ENCODE measurements at places on chromosomes 1 and 21.

GRCh38 chr1:69569175-69569541 is 1.4 kb downstream of the LRRC7 start:
- peak; percentile 52 for DNase-seq

- no peak for DNase-seq
Observed at GRCh38 chr1:9561429-9561828, 22.2 kb downstream of the SLC25A33 start.

DNA sequence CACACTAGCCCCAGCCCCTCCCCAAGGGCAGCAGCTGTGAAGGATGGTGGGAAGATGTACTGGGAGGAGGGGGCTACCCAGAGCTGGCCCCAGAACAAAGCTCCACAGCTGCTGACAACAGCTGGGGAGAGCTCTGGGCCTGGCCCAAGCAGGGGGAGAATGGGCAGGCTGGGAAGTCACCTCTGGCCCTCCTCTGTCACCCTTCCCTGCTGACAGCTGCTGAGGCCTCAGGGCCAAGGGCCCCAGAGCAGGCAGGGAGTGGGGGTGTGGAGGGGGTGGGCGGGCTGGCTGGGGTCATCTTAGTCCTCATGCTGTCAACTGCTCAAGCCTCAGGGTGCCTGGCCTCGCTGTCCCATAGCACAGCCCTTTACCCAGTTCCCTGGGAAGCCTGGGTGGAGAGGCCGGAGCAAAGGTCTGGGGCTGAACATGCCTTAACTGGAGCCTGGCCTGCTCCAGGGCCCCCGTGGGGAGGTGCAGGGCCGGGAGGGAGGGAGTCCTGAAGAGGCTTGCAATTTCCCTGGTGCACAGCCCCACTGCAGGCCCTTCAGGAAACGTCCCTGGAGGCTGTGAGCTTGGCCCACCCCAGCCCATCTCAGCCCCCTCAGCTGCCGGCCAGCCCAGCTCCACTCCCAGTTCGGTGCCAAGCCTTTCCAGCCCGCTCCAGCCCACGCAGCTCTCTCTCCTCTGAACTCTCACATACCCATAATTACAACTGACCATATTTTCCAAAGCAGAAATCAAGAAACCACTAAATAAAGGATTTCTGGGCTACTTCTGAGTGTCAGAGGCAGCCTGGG is 25.7 kb downstream of the HSPG2 start:
- DNase-seq = no peak

DNA sequence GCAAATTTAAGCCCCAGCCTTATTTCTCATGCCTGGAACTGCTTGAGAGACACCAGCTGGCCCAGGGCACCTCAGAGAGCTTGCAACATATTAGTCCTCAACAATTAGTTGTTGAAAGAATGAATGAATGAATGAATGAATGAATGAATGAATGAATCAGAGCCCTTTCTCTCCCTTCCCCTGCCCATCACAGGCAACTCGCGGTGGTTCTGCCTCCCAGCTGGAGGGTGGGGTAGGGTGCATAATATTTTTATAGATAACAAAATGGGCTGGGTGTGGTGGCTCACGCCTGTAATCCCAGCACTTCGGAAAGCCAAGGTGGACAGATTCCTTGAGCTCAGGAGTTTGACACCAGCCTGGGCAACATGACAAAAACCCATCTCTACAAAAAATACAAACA is 110.1 kb downstream of the CCDC185 start:
- no peak for DNase-seq

- no peak for DNase-seq
Observed at GRCh38 chr1:84156210-84156621, 12.1 kb downstream of the PRKACB start.

DNA sequence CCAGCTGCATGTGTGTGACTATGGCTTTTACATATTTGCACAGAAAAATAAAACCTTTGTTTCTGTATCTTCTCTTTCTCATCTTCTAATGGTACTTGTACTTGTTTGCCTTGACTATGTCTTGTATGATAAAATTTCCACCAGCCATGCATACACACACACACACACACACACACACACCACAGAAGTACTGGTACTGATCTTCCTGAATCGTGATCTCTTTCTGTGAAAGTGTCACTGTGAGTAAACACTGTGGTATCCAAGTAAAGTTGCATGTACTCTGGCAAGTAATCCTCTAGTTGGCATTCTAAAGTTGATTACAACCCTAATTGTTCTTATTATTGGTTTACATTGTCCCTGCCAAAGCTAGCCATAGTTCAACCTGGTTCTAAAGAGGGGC is 176.7 kb downstream of the CRB1 start:
- DNase-seq = no peak

DNA sequence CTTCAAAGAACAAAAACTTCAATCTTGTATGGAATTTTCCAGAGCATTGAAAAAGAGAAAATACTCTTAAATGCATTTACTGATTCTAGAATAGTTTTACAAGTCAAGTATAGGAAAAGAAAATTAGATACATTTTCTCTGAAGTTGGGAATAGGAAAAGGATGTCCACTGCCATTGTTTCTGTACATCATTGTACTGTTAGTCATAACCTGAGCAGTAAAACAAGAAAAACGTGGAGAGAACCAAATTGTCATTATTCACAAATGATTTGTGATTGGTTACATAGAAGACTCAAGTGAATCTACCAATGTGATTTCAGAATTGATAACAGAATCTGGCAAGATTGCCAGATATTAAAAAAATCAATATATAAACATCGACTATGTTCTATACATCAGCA is 27.4 kb downstream of the PRKACB start:
- DNase-seq = no peak

DNA sequence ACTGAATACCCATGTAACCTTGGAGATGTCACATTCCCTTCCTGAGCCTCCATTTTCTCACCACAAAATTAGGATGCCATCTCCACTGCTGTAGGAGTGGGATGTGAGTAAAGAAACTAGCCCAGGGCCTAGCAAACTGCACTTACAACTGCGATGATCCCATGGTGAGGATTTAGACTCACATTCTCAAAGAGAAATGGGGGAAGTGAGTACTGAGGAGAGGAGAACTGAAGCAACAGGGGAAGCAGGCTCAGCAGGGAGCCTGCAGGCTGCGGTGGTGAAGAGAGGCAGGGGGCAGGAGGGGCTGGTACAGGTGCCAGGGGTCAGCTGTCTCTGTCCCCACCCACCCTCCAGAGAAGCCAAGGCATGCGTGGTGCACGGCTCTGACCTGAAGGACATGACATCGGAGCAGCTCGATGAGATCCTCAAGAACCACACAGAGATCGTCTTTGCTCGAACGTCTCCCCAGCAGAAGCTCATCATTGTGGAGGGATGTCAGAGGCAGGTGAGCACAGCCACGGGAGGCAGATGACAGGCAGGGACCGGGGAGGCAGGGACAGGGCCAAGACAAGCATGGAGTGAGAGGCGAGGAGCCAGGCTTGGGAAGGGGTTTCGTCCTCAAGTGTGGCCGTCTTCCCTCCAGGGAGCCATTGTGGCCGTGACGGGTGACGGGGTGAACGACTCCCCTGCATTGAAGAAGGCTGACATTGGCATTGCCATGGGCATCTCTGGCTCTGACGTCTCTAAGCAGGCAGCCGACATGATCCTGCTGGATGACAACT is 16.4 kb upstream of the ATP1A4 start:
- no peak for DNase-seq

- no peak for DNase-seq
Observed at GRCh38 chr21:44711327-44712202, at the start of gene TSPEAR. TSS of gene TSPEAR (minus strand) at chr21:44711572. CDS start at chr21:44711514, 58 bp downstream.

GRCh38 chr1:29641921-29642320 is 405.6 kb downstream of the PTPRU start:
- DNase-seq = no peak

GRCh38 chr1:162236201-162236600 is 140.5 kb downstream of the SPATA46 start:
- no peak for DNase-seq

DNA sequence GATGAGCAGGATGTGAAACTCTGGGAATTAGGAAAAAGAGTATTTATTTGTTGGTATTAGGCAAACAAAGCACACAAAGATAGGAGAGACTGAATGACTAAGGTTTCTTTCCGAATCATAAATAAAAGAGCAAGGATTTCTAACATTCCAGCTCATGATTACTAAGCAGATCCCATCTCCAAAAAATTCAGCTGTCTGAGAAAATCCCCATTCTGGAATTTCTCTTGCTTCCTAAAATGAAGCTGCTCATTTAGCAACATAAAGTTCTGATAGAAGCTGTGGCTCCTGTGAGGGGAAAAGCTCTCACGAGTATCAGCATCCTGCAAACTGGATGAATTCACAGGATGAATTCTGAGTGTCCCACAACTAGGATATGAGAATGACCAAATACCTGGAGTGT is 6.7 kb upstream of the SH2D5 start:
- DNase-seq = no peak

GRCh38 chr1:119321666-119322419 is 46.7 kb upstream of the HAO2 start:
- no peak for DNase-seq

DNA sequence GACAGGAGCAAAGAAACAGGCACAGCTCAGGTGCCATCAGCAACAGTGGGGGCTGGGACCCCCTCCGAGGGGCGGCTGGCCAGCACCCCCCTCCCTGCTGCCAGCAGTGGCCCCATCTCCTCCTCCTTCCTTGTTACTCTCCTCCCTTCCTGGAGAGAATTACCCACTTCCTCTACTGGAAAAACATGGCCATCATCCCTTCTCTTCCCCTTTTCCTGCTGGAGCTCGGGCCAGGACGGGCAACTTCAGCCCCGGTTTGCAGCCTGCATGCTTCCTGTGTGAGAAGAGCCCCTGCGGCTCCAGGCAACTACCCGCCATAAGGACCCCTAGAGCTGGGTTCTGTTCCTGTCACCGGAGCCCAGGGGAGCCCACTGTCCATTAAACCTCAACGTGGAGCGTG is 17.6 kb downstream of the MEGF6 start:
- no peak for DNase-seq

DNA sequence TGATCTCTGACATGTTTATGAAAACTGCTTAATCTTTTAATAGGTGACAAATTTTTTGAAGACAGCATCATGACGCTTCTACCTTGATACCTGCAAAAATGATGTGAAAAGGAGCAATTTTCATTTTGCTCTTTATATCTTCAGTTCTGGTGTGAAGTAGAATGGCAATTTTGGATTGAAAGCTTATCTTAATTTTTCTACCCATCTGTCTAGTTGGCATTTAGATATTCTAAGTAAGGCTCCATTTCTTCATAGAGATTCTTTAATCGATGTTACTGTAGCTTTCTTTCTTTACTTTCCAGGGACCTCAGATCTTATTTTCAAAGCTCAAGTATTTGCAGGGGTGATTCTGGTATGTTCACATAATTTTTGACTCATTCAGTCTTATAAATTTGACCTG is 32.3 kb upstream of the GPR52 start:
- DNase-seq = no peak
